ENCODE measurements at places on chromosomes 3 and 15.
A peak's percentile ranks its signal among the peaks of the same experiment; 100 is the strongest.

- DNase-seq = no peak
These were observed 84.5 kb upstream of the SYNPR start for GRCh38 chr3:63193647-63194046.

DNA sequence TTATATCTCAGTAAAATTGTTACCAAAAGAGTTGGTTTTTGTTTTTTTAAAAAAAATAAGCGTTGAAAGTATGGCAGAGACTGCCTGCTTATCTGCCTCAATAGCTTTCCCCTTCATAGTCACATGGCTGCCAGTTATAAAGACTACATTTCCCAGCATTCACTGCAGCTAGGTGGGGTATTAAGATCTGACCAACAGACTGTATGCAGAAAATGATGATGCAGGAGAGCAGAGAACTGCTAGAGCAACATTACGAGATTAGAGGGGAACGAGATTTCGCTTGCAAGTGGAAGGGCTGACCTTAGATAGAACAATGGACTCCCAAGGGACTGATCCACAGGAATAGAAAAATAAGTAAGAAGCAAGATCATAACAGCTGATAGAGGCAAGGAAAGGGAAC lies 14.3 kb downstream of the RHOA start:
- no peak for DNase-seq

DNA sequence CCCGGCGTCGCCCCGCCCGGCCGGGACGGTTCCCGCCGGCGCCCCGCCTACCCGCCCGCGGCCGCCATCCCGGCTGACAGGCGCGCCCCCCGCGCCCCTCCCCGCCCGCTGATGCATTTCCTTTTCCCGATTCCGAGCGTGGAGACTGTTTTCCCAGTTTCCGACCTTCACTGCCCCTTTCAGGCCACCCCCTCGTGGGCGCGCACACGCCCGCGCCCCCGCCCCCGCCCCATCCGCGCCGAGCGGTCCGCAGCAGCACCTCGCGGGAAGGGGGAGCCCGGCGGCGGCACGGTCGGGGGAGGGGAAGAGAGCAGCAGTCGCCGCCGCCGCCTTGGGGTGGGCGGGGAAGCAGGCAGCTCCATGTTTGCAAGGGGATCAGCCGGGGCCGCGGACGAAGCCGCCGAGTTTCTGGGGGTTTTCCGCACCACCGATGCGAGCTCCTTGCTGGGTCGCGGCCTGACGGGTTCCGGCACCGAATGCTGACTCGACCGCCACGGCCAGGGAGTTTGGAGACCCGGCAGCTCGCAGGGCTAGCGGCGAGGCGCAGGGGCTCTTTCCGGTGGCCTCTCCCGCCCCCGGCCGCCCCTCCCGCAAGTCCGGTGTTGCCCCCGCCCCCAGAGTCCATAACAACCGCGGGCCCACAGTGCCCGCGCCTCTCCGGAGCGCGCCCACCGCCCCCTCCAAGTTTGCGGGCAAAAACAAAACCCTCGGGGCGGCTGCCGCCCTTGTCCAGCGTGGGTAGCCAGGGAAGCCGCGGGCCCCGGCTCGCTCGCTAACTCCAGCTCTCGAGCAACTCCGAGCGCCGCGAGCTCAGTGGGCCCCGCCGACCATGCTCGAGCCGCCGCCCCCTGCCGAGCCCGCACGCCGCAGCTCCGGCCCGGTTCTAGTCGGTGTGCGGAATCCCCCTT lies 3.2 kb upstream of the SIN3A start:
- peak; percentile 58 for DNase-seq

GRCh38 chr15:74317820-74318375 lies 49.5 kb downstream of the CYP11A1 start:
- no peak for DNase-seq

GRCh38 chr15:87576486-87577176 lies 679.9 kb downstream of the NTRK3 start:
- DNase-seq = no peak

DNA sequence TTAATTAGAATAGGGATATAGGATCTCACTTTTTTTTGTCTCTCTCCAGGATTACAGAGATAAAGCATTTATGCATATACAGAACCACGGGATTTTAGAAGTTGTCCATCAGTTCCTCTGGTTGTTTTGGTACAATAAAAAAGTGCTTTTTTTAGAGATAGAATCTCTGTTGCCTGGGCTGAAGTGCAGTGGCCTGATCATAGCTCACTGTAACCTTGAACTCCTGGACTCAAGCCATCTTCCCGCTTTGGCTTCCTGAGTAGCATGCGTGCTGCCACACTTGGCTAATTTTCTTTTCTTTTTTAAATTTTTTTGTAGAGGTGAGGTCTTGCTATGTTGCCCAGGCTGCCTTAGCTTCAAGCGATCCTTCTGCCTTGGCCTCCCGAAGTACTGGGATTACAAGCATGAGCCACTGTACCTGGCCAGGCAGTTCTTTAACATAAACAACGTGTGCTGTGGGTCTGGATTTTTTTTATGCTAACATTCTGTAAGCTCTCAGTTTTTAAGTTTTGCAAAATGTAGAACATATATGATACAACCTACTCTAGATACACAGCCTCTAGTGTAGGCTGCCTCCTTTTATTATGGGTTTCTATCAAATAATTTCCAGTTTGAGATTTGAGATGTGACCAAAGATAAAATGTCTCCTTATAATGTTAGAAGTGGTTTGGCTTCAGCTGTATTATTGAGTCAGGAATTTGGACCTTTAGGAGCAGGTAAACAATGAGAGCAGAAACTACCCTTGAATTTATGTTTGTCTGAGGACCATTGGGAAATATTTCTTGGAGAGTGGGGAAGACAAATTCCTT lies 57.4 kb upstream of the ULK4 start:
- DNase-seq = no peak

DNA sequence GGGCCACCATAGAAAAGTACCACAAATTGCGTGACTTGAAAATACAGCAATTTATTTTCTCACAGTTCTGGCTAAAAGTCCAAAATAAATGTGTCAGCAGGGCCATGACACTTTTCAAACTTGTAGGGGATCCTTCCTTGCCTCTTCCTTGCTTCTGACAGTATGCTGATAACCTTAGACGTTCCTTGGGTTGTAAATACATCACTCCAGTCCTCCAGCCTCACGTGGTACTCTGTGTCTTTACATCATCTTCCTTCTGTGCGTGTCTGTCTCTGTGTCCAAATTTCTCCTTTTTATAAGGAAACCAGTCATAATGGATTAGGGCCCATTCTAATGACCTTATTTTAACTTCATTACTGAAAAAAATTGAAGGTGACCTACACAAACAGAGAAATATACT lies 7.4 kb downstream of the RNF168 start:
- DNase-seq = no peak

DNA sequence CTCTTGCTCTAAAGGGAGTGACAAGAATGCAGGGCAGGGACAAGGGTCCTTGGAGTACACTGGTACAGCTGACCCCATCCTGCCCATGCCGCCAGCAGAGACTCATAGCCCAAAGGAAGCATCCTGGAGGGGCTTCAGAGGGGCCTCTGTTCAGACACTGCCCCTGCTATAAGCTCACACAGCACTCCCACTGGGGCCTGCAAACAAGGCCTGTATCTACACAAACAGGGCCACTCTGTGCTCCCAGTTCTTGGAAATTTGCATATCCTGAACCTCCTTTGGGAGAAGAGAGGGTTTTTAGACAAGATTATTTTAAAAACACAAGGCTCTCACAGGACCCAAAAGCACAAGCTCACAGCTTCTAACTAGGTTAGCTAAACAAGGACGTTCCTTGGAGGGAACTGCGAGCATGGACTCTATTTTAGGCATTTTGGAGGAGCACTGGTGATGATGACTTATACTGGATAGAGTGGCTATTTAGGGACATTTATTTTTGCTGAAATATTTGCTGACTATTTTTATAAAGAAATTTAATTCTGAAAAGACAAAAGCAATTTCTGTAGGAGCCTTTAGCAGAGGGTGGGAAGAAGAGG lies 16.4 kb upstream of the ANKRD34C start:
- DNase-seq = no peak

DNA sequence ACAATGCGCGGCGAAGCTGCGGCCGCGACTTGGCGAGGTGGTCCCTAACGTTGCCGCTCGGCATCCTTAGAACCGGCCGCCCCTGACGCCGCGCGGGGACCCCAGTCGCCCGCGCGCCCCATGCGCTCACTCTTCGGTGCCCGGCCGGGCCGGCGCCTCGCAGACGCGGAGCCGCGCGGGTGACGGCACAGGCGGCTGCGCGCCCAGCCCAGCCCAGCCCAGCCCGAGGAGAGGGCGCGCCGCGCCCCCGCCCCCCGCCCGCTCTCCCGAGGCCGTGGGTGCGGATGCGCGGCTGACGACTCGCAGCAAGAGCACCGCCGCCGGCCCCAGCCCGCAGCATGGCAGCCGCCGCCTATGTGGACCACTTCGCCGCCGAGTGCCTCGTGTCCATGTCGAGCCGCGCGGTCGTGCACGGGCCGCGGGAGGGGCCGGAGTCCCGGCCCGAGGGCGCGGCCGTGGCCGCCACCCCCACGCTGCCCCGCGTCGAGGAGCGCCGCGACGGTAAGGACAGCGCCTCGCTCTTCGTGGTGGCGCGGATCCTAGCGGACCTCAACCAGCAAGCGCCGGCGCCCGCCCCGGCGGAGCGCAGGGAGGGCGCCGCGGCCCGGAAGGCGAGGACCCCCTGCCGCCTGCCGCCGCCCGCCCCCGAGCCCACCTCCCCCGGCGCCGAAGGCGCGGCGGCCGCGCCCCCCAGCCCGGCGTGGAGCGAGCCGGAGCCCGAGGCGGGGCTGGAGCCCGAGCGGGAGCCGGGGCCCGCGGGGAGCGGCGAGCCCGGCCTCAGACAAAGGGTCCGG lies 437 bp downstream of the KLF13 start:
- no peak for DNase-seq

DNA sequence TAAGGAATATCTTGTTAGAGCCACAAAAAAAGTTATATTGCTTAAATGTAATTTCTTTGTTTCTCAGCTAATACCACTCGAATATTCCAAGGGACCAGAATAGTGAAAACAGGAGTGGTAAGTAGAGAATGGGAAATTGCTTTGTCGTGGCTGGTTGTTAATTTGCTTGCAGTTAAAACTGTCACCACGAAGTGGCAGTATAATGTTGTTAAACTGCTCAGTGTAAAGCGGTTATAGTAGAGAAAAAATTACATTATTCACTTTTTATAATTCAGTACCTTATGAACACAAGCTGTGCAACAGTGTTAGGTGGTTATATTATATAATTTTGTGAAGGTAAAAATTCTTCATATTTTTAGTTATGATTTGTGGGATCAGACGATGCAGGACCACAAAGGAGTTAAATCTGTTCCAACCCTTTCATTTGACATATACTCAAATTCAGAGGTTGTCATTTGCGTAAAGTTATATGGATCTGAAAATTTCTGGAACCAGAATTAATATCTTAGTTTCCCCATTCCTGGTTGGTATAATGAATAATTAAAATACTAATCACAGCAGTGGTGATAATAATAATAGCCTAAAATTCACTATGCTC lies 171.8 kb downstream of the FEZF2 start:
- no peak for DNase-seq

DNA sequence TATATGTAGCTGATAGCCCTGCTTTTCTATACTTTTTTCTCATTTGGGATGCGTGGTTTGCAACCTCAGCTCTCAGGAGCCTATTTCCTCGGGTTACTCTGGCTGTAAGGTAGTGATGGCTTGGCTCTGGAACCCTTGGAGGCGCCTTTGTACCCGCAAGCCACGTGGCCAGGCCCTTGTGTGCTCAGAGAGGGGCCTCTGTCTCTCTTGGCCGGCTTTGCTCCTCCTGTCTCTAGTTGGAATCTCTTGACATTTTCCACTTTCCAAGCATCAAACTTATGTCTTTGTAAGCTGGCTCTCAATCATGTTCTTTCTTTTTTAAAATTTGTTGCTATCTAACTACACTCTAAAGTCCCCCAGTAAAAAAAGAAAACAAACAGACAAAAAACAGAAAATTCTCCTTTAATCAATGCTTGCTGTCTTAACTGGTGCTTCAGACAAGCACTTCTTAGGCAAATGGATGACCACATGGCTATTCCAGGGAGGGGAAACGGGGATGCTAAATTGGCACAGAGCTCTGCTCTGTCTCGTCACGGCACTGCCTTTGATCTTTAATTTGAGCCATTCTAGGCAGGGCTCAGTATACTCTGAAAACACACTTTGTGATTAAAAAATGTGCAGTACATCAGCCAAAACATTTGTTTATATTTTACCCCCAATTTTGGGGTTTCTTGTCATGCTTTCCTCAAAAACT lies 180.4 kb upstream of the NR2E3 start:
- DNase-seq = no peak

DNA sequence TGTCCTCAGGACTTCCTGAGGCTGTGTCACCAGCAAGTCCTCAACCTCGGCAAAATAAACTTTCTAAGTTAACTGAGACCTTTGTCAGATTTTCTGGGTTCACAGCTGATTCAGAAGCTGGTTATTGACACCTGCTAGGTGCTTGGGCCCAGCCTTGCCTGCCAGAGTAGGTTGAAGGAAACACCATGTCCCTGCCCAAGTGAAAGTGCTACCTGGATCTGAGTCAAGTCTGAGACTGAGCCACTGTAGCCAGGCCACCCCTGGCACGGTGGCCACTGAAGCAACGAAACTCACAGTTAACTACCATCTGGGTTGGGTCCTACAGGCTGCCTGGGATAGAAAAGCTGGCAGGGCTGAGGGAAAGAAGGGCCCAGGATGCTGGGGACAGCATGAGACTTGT lies 8.2 kb downstream of the HYAL2 start:
- DNase-seq = no peak

- DNase-seq = no peak
These were observed 909.2 kb upstream of the EPHA6 start for GRCh38 chr3:95905182-95905581.

DNA sequence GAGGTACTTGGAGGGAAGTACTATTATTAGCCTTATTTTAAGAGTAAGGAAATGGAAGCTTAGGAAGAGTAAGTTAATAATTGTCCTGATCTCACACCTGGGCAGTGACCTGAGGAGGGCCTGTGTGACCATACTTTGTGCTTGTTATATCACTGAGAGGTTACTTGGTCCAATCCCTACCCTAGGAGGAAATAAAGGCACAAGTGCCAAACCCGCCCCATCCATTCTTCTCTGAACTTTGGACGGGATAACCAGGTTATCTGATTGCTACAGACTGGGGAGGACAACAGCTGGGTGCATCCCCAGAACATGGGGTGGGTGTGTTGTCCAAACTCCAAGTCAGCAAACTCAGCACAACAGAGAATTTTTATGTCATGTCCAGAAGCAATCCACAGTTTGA lies 77.7 kb upstream of the NR2E3 start:
- no peak for DNase-seq

DNA sequence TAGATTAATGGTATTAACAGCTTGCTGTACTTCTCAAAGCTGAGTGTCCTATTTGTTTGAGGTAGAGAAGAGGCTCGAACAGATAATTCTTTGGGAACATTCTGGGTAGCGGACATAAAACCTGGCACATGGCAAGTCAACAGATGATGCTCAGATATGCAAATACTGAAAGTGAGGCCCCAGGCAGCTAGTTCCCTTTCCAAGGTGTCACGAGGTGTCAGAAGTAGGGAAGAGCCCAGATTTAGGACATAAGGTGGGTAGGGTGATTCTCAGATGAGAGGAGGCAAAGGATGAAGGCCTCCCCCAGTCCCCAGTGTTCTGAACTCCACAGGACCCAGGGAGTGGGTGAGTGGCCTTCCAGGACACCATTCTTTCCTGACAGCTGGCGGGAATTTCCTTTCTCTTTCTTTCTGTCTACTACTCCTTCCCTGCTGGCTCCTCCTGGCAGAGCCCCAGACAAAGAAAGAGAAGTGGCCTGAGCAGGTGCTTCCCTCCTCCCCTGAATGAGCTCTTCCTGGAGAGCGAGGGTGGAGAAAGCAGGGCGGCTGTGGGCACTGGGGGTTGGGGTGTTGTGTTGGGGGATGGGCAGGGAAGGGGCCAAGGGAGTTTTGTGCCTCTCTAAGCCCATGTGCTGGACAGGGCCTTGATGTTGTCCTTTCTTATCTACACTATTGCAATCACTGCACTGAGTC lies 87.5 kb downstream of the CORO2B start:
- DNase-seq = no peak

- no peak for DNase-seq
These were observed 38.9 kb downstream of the EEFSEC start for GRCh38 chr3:128192131-128192530.
